Activated naive CD4-positive, alpha-beta T cell treated with anti-CD3 and anti-CD28 coated beads for 36 hours (primary cell): ENCODE measurements at places on chromosomes 4 and X.

GRCh38 chr4:11436084-11436483 lies 7.4 kb upstream of the HS3ST1 start:
- H3K36me3 ChIP-seq = no peaks in the 10 kb centered on the region
- H3K27me3 ChIP-seq = peaks cover 2% of the 10 kb centered on the region
- peaks cover 6% of the 10 kb centered on the region for H3K4me1 ChIP-seq
- no peak for DNase-seq
- no peak overlapping the region for H3K27ac ChIP-seq

- no peaks in the 10 kb centered on the region for H3K4me1 ChIP-seq
- DNase-seq = no peak
- H3K27me3 ChIP-seq = no peaks in the 10 kb centered on the region
- H3K36me3 ChIP-seq = no peaks in the 10 kb centered on the region
- H3K4me3 ChIP-seq = no peak overlapping the region
Measured at GRCh38 chr4:95263960-95264359, 284.8 kb downstream of the UNC5C start.

DNA sequence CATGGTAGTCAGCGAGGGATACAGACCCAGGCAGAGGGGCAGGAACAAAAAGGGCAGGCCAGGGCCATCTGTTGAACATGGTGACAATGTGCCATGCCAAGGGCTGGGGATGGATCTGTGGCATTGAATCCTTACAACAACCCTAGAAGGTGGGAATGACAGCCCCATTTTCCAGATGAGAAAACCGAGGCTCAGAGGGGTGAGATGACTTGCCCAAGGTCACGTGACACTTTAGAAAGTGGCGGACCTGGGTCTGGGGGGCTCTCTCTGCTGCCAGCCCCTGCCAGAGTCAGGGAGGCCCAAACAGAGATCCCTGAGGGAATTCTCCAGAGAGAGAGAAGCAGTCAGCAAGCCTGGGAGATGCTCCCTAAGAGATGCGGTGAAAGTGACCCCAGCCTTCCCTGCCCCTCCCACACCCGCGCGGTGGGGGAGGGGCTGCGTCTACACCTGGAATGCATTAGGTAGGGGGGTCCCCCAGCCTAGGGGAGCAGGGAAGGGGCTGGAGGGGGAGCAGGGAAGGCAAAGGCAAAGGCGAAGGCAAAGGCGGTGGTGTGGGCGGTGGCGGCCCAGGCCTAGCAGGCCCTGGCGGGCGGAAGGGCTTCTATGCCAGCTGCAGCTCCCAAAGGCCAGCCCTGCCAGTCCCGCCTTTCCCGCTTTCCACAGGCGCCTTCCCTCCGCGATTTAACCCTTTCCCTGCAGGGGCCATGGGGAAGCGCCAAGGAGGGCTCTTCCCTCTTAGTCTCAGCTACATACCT lies 13.0 kb downstream of the FGD1 start:
- no peaks in the 10 kb centered on the region for H3K27me3 ChIP-seq
- H3K27ac ChIP-seq = no peak overlapping the region
- no peaks in the 10 kb centered on the region for H3K4me1 ChIP-seq
- H3K4me3 ChIP-seq = no peak overlapping the region

DNA sequence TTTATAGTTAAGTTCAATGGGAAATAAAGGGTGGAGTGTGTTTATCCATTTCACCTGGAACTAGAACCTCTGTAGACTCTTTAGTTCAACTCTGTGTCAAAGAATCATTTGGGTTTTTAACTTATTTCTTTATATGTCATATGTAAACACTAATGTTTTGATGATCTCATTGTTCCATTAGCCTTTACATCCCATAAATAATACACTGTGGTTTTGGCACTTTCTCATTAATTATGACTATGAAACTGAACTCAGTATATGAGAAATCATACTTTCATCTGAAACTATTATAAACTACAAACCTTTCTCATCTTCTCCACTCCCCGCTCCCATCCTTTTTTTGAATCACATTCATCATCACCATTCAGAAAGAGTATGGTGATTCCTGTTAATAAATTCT lies 31.0 kb downstream of the F8 start:
- H3K27ac ChIP-seq = no peak overlapping the region
- H3K27me3 ChIP-seq = no peaks in the 10 kb centered on the region
- H3K36me3 ChIP-seq = no peaks in the 10 kb centered on the region
- H3K4me3 ChIP-seq = no peak overlapping the region

DNA sequence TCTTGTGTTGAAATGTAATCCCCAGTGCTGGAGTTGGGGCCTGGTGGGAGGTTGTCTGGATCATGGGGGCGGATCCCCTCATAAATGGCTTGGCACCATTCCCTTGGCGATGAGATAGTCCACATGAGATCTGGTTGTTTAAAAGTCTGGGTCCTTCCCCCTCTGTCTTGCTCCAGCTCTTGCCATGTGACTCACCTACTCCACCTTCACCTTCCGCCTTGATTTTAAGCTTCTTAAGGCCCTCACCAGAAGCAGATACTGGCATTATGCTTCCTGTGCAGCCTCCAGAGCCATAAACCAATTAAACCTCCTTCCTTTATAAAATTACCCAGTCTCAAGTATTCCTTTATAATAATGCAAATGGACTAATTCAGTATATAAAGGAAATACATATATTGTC lies 111.5 kb downstream of the NR3C2 start:
- H3K4me1 ChIP-seq = peaks cover 21% of the 10 kb centered on the region
- H3K27me3 ChIP-seq = no peaks in the 10 kb centered on the region
- no peak overlapping the region for H3K27ac ChIP-seq
- no peak for DNase-seq
- H3K4me3 ChIP-seq = no peak overlapping the region

DNA sequence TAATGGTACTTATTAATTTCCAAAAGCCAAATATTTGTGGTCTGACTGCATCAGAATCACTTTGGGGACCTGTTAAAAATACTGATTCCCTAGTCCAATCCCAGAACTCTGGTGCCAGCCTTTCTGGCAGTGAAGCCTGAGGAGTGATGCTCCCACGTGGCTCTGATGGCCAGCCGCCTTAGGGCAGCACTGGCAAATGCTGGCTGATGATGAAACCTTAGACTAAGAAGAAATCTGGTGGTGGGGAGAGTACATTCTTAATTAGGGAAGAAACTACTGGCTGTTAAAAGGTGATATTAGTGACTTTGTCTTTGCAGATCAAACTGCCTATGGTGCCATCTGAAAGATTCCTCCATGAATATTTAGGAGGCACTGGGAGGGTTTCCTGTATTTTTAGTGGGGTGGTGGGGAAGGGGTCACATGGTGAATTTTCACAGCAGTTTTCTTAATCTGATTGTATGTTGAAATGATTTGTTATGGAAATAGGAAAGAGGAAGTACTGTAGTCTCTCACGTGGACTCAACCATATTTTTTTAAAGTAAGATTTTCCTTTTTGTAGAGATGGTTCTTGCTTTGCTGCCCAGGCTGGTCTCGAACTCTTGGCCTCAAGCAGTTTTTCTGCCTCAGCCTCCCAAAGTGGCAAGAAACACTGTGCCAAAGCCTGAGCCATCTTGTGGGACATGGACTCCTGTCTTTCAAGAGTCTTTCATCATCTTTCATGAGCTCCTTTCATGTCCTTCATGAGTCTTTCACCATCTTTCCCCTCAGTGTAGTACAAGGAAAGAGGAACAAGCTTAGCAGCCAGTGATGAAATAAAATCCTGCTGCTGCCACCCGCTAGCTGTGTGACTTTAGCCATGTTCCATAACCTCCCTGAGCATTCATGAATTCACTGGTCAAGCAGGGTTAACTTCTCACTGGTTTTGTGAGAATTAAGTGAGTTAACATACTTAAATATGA lies 90.8 kb downstream of the ZNF330 start:
- H3K36me3 ChIP-seq = no peaks in the 10 kb centered on the region
- no peak for DNase-seq
- H3K27ac ChIP-seq = no peak overlapping the region

DNA sequence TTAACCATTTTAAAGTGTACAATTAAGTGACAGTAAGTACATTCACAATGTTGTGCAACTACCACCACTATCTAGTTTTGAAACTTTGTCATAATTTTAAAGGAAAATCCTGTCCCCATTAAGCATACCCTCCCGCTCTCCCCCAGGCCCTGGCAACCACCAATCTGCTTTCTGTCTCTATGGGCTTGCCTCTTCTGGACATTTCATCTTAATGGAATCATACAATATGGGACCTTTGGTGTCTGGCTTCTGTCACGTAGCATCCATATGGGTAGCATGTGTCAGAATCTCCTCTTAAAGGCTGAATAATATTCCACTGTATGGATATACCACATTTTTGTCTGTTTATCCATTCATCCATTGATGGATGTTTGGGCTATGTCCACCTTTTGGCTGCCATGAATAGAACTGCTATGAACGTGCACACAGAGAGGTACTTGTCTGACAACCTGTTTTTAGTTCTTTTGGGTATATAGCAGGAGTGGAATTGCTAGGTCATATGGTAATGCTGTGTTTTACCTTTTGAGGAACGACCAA lies 61.5 kb downstream of the ELF4 start:
- no peaks in the 10 kb centered on the region for H3K36me3 ChIP-seq
- no peaks in the 10 kb centered on the region for H3K4me1 ChIP-seq
- DNase-seq = no peak
- H3K27me3 ChIP-seq = no peaks in the 10 kb centered on the region
- no peak overlapping the region for H3K27ac ChIP-seq

GRCh38 chr4:43238008-43238407 lies 345.5 kb downstream of the GRXCR1 start:
- no peak overlapping the region for H3K27ac ChIP-seq
- H3K4me1 ChIP-seq = no peaks in the 10 kb centered on the region
- H3K4me3 ChIP-seq = no peak overlapping the region
- no peak for DNase-seq

DNA sequence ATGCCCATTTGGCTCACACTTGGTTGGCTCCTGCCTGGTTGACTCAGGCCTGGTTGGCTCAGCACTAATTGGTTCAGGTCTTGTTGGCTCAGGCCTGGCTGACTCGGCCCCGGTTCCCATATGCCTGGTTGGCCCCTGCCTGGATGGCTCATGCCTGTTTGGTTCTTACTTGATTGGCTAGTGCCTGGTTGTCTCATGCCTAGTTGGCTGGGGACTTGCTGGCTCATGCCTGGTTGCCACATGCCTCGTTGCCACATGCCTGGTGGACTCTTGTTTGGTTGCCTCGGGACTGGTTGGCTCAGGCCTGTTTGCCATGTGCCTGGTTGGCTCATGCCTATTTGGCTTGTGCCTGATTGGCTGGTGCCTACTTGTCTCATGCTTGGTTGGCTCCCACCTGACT lies 103.7 kb downstream of the APOOL start:
- no peaks in the 10 kb centered on the region for H3K27me3 ChIP-seq
- no peaks in the 10 kb centered on the region for H3K4me1 ChIP-seq
- H3K4me3 ChIP-seq = no peak overlapping the region

DNA sequence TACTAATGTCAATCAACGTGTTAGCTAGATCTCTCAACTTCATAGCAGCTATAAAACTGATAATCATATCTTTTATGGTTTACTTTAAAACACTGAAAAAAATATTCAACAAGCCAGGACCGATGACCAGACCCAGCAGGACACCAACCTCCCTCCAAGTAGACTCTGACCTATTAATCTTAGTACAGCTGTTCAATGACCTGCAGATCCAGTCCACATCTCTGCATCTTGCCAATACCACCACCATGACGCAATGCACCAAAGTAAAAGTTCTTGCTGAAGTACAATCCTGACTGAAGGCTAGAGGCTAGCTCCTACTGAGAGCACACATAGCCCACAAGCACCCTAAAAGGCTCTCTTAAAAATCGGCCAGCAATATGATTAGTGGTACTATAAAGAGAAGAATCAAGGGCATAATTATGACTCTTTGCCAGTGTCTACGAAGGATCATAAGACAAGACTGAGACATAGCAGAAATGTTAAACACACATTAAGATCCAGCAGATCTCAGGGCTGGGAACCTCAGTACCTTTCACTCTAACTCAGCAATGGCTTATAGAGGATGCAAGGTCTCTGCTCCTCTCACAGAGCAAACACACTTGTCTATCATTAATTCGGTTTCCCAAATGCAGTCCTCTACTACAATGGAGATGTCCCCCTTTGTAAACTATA lies 7.6 kb downstream of the MED14 start:
- DNase-seq = no peak
- H3K4me1 ChIP-seq = peaks cover 52% of the 10 kb centered on the region
- H3K27me3 ChIP-seq = no peaks in the 10 kb centered on the region
- H3K36me3 ChIP-seq = peaks cover 23% of the 10 kb centered on the region
- no peak overlapping the region for H3K27ac ChIP-seq

DNA sequence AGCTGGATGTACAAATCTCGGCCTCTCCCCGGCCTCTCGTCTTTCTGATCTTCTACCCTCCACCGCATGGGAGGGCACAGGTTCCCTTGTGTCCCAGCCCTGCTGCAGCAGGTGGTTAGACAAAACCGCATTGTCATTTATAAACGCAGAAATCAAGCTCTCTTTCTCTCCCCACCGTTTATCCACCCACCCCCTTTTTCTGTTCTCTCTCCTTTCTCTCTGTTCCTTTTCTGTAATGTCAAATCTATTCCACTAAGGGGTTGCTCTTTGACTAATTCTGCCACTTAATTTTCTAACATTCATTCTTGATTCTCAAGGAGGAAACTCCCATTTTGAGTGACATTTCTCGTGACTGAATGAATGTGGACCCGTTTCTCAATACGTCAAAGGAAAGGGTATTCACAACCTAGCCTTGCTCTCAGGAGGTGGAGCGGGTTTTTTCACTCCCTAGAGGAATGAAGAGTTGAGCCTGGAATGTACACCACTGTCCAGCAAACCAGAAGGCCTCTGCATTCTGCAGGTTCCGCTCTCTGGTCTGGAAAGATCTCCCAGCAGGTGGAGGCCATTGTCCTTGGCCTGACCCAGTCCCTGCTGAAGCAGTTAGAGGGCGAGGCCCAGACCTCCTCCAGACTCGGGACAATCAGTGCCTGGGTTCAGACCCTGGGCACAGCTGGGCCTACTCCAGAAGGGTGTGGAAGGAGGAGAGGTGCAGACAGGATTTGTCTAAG lies 70.9 kb upstream of the ENPP6 start:
- H3K36me3 ChIP-seq = no peaks in the 10 kb centered on the region
- H3K27me3 ChIP-seq = peaks cover 4% of the 10 kb centered on the region
- DNase-seq = peak; percentile 69
- H3K4me1 ChIP-seq = peaks cover 43% of the 10 kb centered on the region
- H3K4me3 ChIP-seq = peak overlapping the region; percentile 37

GRCh38 chr4:153542834-153543233 lies 76.7 kb downstream of the TMEM131L start:
- H3K27ac ChIP-seq = no peak overlapping the region
- H3K36me3 ChIP-seq = peaks cover 14% of the 10 kb centered on the region
- peak; percentile 42 for DNase-seq
- no peak overlapping the region for H3K4me3 ChIP-seq
- peaks cover 72% of the 10 kb centered on the region for H3K4me1 ChIP-seq

- H3K27me3 ChIP-seq = no peaks in the 10 kb centered on the region
- H3K4me3 ChIP-seq = no peak overlapping the region
- no peaks in the 10 kb centered on the region for H3K4me1 ChIP-seq
- DNase-seq = no peak
- H3K36me3 ChIP-seq = no peaks in the 10 kb centered on the region
Measured at GRCh38 chrX:143726296-143726695, 5.7 kb upstream of the SPANXN2 start.

- H3K4me1 ChIP-seq = peaks cover 8% of the 10 kb centered on the region
- H3K4me3 ChIP-seq = no peak overlapping the region
- no peak overlapping the region for H3K27ac ChIP-seq
- no peaks in the 10 kb centered on the region for H3K27me3 ChIP-seq
Measured at GRCh38 chr4:102847687-102848086, 20.3 kb upstream of the UBE2D3 start.
